HCT116 (cell line): ENCODE measurements at places on chromosomes 4 and X. TPM values are rescaled to one million over a fixed set of nuclear protein-coding genes. Genes with fewer than 3 reads are reported as not detected.

Gene HDAC6
- 79.9 TPM for total RNA-seq

Gene ETDA
- total RNA-seq, result not detected

Gene SHROOM4
- total RNA-seq, result 0.05 TPM

Gene ASMT
- not detected for total RNA-seq

Gene RENBP
- total RNA-seq, result 1.3 TPM

Gene SPANXA2
- total RNA-seq, result not detected

DNA sequence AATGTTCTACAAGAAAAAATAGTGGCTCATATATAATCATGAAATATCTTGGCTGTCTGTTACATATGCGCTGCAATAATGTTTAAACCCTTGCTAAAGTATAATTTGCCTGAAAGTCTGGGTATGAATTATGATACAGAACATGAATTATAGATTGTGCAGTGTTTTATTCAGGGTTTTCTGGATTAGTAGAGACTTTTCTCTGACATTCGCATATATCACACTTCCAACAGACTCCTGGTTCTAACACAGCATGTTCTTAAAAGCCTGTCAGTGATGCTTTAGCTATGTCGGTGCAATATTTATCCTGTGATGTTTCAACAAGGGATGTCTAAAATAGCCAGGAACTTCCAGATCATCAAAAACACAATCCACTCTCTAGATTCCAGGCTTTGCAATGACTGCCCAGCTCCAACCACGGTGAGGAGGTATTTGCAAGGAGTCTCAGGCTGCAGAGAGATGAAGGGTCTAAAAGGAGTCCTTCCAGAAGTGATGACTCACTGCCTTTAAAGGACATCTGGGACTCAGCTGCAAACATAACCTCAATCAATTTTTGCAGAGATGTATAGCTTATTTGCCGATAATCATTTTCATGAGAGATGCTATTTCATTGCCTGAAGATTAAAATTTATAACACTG lies 69.4 kb downstream of the RWDD4 start:
- no peak for DNase-seq

- no peak for DNase-seq
Observed at GRCh38 chrX:68175562-68175961, 257.7 kb downstream of the OPHN1 start.

- no peak for DNase-seq
Observed at GRCh38 chrX:135114392-135114791, 5.9 kb downstream of the ETDB start.

- DNase-seq, result no peak
Observed at GRCh38 chrX:124223524-124223923, 108.9 kb upstream of the TEX13D start.

DNA sequence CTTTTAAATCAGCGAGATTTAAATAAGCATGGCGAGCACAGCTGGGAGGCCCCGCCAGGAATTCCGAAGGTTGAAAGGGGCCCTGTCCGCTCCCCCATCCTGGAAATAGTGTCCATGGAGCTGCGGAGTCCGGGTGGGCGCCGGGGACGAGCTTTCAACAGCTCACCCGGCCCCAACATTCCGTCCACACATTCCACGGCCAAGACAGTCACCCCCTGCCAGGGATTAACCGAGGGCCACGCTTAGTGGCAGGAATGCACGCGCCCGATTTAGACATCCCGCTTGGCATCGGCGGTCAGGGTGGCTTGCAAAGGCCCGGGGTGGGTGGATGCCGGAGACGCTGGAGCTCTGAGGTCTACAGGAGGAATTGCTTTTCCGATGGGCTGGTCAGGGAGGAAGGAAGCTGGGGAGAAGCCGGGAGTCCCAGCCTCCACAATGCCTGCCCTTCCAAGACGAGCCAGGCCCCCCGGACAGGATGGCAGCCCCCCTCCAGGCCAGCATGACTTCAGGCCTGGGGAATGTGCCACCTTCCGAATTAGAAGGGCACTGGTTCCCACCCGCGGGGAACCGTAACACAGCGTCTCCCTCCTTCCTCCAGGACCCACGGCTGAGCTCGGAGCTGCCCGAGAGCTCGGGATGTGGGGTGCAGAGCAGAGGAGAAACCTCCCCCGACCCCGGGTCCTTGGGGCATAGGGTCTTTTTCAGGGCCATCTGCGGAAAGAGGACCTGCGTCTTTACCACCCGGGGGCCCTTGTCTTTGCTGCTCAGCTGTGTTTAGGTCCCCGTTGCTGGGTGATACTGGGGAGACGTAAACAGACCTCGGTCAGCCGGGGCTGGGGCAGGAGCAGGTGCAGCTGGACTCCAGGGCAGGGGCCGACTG lies 26.9 kb upstream of the PPP2R3B start:
- no peak for DNase-seq

DNA sequence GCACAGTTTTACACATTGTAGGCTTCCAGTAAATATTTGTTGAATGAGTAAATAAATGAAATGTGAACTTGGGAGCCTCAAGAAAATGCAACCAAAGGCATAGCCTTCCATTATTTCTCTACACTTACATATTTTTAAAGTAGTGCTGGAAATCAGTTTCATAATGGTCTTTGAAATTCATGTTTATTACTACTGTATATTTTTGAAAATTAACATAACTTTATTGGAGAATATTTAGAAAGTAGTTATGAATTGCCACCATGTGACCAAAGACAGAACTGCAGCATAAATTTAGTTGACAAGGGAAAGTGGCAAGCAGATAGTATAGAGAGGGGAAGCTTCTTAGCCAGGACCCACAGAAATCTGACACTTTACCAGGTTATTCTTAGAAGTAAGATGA lies 6.4 kb downstream of the TCEAL8 start:
- DNase-seq, result peak; percentile 8

DNA sequence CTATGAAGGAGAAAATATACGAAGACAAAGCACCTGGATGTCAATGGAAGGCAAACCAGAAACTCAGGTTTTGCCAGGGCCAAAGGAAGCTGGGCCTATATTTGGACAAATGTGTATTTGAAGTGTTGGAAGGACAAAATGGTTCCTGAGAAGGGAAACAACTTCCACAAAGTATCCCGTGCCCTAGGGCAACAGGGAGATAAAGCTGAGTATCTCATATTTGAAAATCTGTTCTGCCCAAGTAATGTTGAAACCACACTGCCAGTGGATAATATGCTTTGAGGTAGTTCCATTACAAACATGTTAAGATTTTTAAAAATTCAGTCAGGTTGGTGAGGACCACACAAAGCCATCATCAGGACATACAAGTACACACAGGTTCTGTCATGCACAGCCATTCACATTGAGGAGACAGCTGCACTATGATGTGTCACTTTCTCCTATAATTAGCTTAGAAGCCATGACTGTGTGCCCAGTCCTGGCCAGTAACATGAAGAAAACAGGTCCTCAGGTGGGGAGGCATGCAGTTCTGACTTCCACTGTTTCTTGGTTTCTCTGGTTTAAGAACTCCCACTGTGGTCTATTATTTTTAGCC lies 116.4 kb downstream of the PWWP3B start:
- no peak for DNase-seq

DNA sequence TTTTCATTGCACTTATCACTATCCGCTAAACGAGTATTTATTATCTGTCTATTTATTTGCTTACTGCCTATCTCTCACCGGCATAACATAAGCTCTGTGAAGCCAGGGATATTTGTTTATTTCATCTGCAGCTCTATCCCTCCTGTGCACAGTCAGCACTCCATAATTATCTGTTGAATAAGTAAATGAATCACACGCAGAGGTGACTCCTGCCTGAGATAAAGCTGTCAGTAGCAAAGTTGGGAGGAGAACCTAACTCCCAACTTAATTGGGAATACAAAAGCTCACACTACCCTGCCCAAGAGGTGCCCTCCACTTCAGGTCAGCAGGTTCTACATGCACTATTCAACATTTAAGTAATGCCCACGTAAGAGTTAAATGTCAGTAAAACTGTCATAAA lies 85.7 kb downstream of the CORIN start:
- no peak for DNase-seq

DNA sequence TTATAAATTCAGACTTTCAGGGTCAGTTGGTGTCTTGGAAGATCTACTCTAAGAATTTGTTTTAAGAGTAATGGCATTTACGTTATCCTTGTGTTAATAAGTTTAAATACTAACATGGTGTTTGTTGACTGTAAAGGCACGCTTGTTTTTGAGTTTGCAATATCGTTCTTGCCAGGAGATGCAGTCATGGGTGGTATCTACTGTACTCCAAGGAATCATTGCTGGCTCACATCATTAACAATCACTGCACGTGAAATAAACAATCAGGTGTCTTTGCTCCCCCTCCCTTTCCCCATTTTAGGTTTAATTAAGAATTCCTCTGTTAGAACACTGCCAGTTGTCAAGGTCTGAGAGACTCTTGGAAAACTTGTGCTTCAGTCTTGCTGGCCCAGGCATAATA lies 1.6 kb downstream of the HHIP start:
- DNase-seq, result no peak

DNA sequence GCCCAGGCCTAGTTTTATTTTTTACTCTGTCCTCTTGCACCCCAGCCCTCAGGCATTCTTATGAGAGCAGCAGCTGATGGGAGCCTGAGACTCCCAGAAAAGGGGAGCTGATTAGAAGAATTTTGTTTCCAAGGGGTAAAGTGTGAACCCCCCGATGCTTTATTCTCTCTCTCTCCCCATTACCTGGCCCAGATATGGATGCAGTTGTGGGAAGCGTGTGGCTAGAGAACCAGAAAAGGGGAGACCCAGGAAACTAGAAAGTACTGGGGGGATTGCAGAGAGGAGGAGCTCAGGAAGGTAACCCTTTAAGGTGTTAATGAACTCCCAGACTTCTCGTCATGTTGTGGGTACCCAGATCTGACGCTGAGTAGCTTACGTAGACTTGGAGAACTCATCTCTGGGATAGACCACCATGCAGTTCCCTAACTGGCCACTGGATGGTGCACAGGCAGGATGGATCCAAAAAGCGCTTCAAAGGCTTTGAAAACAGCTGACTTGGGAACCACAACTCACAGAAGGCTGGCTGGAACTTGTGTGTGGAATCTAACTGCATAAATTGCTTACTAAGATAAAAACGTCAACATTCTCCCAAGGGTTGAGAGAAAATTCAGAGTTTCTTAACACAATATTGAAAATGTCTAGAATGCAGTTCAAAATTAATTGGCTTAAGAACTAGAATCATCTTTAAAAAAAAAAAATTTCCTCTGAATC lies 64.7 kb downstream of the TBC1D14 start:
- DNase-seq, result peak; percentile 70

GRCh38 chr4:86054286-86055032 lies 305.4 kb downstream of the MAPK10 start:
- no peak for DNase-seq

DNA sequence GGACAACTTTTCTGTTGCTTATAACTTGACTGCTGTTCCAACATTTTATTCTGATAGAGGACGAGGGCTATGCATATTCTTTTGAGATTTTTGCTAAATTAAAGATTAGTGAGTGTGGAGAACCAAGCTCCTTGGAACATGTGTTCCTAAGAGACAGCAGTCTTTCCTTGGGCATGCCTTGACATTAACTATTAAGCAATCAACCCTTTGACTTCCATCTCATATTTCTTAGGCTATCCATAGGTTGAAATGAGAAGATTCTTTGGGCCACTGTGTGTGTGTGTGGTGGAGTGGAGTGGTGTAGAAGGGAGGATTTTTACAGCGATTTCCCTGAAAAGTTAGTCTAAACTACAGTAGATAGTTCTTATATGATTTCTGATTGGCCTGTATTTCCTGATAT lies 127.4 kb upstream of the POF1B start:
- no peak for DNase-seq

DNA sequence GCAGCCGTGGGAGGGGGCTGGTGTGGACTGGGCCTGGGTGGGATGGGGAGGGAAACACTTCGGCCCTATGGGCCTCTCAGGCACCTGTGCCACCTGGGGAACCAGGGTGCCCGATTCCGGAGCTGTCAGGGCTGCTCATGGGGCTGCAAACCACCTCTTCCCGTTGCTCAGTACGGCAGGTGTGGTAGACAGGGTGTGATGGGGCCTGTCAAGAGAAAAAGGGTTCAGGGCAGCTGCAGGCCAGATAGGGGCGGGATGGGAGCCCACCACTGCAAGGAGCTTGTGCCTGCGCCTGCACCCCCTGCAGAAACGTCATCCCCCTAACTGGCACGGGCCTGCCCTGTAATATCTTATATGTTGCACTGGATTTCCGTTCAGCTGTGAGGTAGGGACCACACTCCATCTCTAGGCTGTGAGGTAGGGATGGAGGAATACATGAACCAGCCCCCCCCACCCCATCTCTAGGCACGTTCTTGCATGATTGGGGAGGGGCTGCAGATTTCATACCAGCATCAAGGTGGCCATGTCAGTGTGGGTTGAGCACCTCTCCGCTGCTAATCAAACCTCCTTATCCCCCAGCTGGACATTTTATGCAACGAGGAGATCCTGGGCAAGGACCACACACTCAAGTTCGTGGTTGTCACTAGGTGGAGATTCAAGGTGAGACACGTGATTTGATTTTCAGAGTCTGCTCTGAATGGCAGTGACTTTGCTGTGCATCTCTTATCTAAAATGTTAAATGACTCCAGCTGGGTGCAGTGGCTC lies 59.0 kb downstream of the PCGF3 start:
- no peak for DNase-seq
